ENCODE measurements at places on chromosomes 3 and 15. TPM values are rescaled to one million over a fixed set of nuclear protein-coding genes. Genes with fewer than 3 reads are reported as not detected.

Gene AADAC
- not detected for polyA plus RNA-seq

DNA sequence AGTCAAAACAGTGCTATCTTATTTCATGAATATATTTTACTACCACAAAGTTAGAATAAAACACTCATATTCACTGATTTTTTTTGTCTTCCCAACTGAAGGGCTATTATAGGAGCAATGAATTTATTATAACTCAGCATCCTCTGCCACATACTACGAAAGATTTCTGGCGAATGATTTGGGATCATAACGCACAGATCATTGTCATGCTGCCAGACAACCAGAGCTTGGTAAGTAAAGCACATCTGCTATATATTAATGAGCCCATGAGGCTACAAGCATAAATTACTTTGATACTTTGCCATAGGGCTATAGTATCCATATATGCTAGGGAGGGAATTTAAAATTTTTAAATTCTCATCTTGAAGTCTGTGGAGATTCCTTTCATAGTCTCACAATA is 95.9 kb downstream of the FEZF2 start:
- no peak for DNase-seq

DNA sequence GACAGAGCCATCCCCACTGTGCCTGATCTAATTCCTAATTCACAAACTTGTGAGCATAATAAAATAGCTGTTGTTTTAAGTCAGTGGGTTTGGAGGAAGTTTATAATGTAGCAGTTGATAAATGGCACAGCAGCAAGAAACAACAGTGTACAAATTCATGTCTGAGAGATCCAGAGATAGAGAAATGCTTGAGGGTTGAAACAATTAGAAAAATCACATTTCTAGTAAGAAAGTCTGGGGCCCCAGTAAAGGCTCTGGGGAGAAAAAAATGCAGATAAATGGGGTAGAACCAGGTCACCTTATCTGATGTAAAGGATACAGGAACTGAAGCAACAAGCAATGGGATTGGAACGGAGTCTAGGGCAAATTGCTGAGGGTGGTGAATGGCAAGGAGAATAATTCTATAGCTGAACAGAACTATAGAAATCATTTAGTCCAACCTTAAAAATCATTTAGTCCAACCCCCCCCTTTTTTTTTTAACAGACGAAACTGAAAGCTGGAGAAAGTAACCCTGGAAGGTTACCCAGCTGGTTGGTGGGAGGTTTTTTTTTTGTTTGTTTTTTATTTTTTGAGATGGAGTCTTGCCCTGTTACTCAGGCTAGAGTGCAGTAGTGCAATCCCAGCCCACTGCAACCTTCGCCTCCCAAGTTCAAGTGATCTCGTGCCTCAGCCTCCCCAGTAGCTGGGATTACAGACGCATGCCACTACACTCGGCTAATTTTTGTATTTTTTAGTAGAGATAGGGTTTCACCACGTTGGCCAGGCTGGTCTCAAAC is 14.3 kb upstream of the SHQ1 start:
- no peak for DNase-seq

DNA sequence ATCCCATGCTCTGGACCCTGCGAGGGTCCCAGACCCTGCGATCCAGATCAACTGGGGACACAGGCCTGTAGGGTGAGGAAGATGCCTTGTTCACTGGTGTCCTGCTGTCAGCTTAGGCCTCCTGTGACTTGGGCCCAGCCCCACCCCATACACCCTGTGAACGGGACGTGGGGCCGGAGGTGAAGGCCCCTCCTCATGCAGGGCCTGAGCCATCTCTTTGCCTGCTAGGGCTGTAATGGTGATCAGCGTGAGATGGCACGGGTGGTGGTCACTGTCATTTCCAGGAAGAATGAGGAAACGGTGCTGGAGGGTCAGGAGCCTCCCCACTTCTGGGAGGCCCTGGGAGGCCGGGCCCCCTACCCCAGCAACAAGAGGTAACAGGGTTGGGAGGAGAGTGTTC is 12.4 kb downstream of the VILL start:
- no peak for DNase-seq

- DNase-seq = no peak
Measured at GRCh38 chr3:127967316-127967715, 52.3 kb downstream of the KBTBD12 start.

DNA sequence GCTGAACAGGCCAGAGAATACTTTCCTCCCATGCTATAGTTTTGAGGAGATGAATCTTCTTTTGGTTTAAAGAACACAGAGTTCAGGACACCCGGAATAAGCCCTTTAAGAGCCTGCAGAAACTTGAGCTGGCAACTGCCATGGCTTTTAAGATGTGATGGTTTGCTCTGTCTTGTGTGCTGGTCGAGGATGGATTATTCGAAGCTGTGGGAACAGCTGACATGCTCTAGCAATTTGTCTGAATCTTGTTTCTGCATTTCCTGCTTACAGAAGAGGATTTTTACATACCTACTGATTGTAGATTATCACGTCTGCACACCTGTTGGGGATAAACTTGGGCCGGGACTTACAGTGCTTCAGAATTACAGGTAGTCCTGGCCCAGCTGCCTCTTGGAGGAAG is 396.9 kb downstream of the LRTM1 start:
- DNase-seq = no peak
